Activated T-helper 1 cell treated with anti-CD3 and anti-CD28 coated beads, Interleukin-2, amount 50 U/mL, for 16 hours (primary cell): ENCODE measurements at places on chromosomes 7 and 10.

DNA sequence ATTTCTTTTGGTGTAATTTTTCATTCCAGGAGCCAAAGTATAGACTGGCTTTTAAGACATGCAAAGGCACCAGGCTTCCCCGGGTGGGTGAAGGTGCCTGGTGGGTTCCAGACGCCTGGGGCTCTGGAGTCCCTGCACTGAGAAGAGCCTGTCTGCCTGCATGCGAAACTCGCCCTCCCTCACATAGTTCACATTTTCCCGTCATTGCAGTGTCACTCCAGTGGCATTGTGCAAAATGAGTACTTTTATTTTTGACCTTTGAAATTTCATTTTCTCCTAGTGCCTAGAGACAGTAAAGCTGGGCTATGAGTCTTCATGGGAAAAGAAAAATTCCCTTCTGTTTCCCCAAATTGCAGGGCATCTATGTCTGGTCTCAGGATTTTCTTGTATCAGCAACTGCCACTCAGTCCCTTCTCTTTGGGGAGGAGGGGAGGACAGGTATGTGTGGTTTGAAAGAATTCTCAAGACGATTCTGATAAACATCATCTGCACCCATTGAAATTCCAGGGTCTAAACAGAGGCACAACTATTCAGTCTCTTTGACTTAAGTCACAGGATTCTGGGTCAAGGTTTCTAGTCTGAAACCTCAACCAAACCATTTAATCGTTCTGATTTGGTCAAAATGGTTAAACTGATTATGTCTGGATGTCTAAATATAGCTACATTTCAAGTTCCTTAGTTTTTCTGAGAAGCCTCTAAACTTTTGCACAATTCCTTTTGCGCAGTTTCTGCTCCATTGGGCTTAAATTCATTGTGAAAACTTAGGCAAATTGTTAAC is 107.8 kb downstream of the CYP26A1 start:
- DNase-seq, result no peak

GRCh38 chr7:94423863-94424735 is 29.4 kb downstream of the COL1A2 start:
- DNase-seq, result no peak

GRCh38 chr7:46026741-46027140 is 105.7 kb upstream of the IGFBP3 start:
- no peak for DNase-seq

DNA sequence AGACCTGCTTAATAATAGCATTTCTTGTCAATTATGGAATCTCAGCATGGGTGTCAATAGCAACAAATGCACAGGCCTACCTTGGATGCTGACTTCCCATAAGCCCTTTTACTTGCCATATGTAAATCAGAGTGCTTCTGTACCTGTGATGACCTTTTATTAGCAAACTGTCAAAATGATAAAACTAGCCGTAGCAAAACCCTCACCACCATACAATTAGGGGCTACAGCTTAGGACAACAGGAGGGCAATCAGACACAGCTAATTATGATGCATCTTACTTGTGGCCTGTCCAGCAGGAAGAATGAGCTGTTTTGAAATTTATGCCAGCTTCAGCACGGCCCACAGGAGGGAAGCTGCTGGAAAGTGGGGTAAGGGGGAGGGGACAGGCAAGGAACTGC is 201.6 kb downstream of the TAX1BP1 start:
- DNase-seq, result no peak

DNA sequence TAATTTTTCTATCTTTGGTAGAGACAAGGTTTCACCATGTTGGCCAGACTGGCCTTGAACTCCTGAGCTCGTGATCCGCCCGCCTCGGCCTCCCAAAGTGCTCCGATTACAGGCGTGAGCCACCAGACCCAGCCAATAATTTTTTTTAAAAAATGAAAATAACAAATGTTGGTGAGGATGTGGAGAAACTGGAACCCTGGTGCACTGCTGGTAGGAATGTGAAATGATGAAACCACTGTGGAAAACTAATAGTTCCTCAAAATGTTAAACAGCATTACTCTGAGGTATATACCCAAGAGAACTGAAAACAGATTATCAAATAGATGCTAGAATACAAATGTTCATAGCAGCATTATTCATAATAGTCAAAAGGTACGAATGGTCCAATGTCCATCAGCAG is 23.0 kb upstream of the YWHAG start:
- no peak for DNase-seq

GRCh38 chr7:36928311-36928710 is 204.0 kb upstream of the AOAH start:
- no peak for DNase-seq

GRCh38 chr10:103519798-103520197 is 26.3 kb downstream of the NEURL1 start:
- no peak for DNase-seq

GRCh38 chr10:70907637-70908405 is 19.5 kb upstream of the PCBD1 start:
- no peak for DNase-seq

- no peak for DNase-seq
Measured at GRCh38 chr10:112132435-112132834, 51.1 kb downstream of the GPAM start.

DNA sequence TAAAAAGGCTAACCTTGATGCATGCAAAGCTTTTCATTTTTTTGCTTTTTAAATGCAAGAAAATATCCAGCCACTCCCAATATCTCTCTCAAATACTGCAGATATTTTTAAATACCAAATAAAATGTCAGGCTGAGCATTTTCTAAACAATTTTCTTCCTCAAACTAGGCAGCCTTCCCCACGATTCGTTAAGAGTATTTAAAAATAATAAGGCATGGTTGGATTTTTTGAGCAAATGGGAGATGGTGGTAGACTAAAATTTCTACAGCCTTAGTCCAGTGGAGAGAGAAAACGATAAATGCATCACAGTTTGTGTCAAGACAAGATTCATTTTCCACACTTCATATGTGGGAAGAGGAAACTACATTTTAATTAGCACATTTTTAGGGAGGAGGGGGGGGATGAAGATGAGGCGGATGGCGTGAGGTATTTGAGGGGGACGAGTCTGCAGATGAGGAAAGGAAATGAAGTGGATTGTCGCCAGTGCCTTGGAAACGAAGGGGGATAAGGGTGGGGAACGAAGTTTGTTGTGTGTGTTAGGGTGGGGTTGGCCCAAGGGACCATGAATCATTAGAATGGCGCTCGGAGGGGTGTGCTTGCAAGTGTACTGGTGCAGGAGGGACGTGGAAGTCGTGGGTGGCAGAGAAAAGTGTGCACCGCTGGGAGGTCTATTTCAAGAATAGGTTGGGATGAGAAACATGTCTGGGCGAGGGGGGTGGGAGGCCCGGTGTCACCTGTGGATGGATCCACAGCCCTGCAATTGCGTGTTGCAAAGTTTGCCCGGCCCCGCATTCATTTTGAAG is 1.2 kb upstream of the ADD3 start:
- DNase-seq, result no peak

DNA sequence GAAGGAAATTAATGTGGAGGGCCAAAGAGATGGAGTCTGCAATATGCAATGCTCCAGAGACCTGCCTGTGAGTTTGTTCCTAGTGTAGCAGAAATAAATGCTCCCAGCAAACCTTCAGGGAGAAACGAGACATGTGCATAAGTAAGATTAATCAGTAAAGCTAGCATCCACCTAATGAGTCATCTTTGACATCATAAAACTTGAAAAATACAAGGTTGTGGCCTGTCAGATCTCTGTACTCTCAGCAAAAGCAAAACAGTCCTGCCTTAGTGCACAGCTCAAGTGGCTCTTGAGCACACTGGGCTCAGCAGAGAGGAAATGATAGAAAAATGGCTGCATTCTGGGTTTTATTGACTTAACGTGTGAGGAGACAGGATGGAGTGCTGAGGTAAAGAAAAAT is 32.5 kb upstream of the ERCC6 start:
- DNase-seq, result no peak

- no peak for DNase-seq
Measured at GRCh38 chr10:46553238-46554049, 3.0 kb downstream of the GPRIN2 start.

GRCh38 chr10:93208717-93209464 is 135.2 kb downstream of the CYP26A1 start:
- no peak for DNase-seq

- DNase-seq, result no peak
Measured at GRCh38 chr7:1698951-1699350, 28.9 kb downstream of the ELFN1 start.

- DNase-seq, result no peak
Measured at GRCh38 chr10:131923038-131923756, 22.4 kb downstream of the PPP2R2D start.

- DNase-seq, result no peak
Measured at GRCh38 chr7:55053651-55054571, 35.1 kb downstream of the EGFR start.

DNA sequence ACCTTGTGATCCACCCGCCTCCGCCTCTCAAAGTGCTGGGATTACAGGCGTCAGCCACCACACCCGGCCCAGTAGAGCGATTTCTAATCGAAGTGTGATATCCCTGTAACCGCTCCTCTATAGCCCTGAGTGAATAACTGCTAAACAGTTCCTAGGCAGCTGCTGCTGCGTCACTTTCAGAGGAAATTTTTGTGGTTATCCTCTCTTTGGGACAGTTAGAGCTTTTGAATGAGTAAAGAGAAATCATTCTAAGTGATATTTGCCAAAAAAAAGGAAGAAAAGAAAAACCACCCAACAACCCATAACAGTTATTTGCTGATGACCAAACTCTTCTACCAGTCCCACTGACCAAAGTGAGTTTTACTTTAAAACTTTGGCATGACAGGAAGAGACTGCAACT is 59.9 kb downstream of the MKX start:
- DNase-seq, result no peak

GRCh38 chr10:15478429-15478828 is 107.3 kb upstream of the FAM171A1 start:
- DNase-seq, result no peak

DNA sequence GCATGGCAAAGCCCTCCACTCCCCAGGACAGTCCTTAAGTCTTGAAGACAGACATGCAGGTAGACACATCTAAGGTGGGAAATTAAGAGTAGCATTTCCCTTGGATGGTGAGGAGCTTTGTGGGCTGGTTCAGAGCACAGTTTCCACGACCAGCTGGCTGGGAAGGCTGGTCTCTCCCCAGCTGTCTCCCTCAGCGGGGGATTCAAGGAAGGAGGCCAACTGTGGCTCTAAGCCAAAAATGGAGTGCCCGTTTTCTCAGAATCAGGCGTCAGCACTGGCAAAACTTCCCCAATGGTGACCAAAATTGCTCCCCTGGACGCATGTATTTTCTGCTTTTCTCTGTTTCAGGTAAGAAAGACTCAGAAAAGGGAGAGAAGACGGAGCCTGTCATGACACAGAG is 230.6 kb upstream of the FZD8 start:
- no peak for DNase-seq

GRCh38 chr7:106485031-106485551 is 175.9 kb downstream of the CCDC71L start:
- DNase-seq, result no peak

DNA sequence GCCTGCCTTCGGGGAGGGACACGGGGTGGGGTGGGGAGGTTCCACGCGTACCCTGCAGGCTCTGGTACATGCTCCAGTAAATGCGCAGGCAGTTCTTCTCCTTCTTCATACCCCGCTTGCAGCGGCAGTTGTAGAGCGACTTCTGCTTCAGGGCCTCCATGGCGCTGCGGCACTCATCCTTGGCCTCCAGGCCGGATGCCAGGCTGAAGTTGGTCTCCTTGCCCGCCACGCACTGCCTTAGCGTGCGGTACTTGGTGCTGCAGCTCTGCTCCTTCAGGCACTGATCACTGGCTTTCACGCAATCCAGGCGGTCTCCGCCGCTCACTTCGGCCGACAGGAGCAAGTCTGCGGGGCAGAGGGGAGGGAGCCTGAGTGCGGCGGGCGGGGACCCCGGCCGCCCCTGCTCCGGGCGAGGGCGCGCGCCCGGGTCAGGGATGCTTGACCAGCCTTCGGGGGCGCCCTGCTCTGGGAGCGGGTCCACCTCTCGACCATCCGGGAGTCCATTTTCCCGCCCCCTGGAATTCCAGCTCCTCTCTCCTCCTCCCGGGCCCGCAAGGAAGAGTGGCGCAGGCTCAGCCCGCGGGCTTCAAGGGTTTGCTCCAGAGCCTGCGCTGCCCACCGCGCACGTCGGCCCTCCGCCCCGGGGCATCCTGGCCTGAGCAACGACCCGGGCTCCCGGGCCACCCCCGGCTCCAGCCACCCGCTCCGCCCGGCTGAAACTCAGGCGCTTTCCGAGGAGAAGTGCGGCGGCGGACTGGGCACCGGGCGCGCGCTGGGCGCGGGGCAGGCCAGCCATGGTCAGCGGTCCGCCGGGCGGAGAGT is 2.0 kb downstream of the GFRA1 start:
- DNase-seq, result no peak

GRCh38 chr10:132129431-132129830 is 57.3 kb upstream of the DPYSL4 start:
- DNase-seq, result no peak
